EH (cell line): ENCODE measurements at places on chromosomes 3 and 15.

DNA sequence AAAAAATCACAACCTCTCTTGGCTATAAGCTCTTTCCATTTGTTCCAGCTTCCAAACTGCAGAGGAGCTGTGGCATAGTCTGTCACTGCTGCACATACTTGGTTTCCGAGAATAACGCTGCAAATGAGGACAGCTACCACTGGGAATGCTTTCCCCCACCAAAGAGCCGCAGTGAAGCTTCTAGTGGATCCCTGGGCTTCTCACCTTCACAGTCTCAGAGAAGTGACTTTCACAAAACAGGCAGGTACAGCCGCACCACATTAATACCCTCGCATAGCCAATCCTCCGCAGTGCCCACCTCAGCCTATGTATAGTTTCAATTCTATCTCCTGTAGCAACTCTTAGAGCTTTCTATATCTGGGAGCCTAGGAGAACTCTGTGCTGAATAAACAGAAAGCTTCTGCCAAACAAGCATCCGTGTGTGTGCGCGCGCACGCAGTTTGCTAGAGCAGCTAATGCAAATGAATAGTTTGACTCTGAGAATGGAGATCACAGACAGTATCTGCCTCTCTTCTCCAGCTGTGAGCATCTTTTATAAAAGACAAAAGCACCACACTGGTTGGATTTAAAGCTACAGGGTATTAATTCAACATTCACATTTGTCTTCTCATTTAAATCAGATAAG, 81.9 kb upstream of the PLXND1 start:
- DNase-seq = peak; percentile 60

GRCh38 chr3:181596126-181596525, 115.6 kb upstream of the SOX2 start:
- no peak for DNase-seq

GRCh38 chr3:179486806-179487205, 35.5 kb upstream of the GNB4 start:
- DNase-seq = no peak

GRCh38 chr3:119990888-119991287, 103.4 kb downstream of the GSK3B start:
- DNase-seq = peak; percentile 39

GRCh38 chr15:87293031-87293430, 963.5 kb downstream of the NTRK3 start:
- DNase-seq = peak; percentile 82

GRCh38 chr15:60835974-60836373, 357.0 kb upstream of the ICE2 start:
- DNase-seq = peak; percentile 56

GRCh38 chr3:43296565-43296964, 10.2 kb downstream of the SNRK start:
- peak; percentile 30 for DNase-seq
